Keratinocyte (primary cell): ENCODE measurements at places on chromosomes 7 and 10. TPM values are rescaled to one million over a fixed set of nuclear protein-coding genes. Genes with fewer than 3 reads are reported as not detected.

The ZCWPW1 gene
- 1.4 to 2.0 TPM (median 1.7 TPM) in 3 replicates for polyA plus RNA-seq

The RBM28 gene
- polyA plus RNA-seq: 16.7 to 36.4 TPM (median 30.4 TPM) in 3 replicates

DNA sequence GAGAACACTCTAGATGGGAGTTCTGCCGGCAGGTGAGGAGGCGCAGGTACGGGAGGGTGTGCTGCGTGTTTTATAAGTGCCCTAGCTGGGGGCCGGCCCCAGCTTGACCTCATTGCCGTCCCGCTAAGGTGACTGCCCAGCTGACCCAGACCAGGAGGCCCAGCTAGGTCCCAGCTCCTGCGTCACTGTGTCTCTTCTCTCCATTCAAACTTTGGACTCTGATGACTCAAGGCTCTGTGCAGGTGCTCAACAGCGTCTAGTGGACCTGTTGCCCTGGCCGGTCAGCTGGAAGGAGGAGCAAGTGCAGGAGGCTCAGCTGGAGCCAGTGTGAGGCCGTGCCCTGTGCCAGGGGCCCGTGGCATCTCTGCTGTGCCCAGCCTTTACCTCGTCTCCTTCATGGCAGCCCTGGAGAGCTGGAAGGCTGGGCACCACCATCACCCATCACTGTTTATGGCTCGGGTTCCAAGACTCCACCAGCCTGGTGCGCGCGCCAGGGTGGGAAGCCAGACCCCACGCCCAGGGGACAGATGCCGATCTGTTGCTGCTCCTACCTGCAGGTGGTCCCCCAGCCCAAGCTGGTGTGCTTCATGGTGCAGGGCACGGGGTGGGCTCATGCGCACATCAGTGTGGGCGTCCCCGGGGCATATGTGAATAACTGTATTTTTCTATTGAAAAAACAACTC, 14.6 kb downstream of the LHPP start:
- no peak overlapping the region for H3K27ac ChIP-seq
- no peaks in the 10 kb centered on the region for H3K36me3 ChIP-seq
- no peaks in the 10 kb centered on the region for H3K27me3 ChIP-seq
- DNase-seq: no peak
- H3K4me3 ChIP-seq: no peak overlapping the region

GRCh38 chr10:116888380-116889055, 39.2 kb downstream of the ENO4 start:
- H3K4me3 ChIP-seq: peak overlapping the region; percentile 25
- H3K27me3 ChIP-seq: no peaks in the 10 kb centered on the region
- H3K36me3 ChIP-seq: peaks cover 6% of the 10 kb centered on the region
- H3K4me1 ChIP-seq: peaks cover 19% of the 10 kb centered on the region

GRCh38 chr10:22479419-22479818, 134.1 kb downstream of the SPAG6 start:
- DNase-seq: no peak
- no peaks in the 10 kb centered on the region for H3K36me3 ChIP-seq
- H3K4me1 ChIP-seq: no peaks in the 10 kb centered on the region
- no peak overlapping the region for H3K4me3 ChIP-seq
- H3K27ac ChIP-seq: no peak overlapping the region

DNA sequence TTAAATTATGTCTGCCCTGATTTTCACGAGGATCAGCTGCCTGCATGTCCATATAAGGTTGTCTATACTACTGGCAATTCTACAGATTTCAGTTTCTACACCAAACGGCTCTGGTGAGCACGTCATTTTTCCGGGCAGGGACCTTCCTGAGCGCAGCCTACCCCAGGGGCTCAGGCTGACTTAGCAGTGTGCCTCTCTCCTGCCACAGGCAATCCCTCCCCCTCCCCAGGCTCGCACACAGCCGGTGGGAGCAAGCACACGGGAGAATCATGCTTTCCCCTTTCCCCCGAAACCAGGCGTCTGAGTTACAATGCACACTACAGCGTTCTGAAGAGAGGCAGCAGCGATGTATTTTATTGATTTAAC, 1.7 kb downstream of the KLF6 start:
- peak overlapping the region; percentile 90 for H3K4me3 ChIP-seq
- peaks cover 40% of the 10 kb centered on the region for H3K4me1 ChIP-seq
- H3K36me3 ChIP-seq: peaks cover 57% of the 10 kb centered on the region
- DNase-seq: no peak
- H3K27me3 ChIP-seq: no peaks in the 10 kb centered on the region
- peak overlapping the region; percentile 100 for H3K27ac ChIP-seq

DNA sequence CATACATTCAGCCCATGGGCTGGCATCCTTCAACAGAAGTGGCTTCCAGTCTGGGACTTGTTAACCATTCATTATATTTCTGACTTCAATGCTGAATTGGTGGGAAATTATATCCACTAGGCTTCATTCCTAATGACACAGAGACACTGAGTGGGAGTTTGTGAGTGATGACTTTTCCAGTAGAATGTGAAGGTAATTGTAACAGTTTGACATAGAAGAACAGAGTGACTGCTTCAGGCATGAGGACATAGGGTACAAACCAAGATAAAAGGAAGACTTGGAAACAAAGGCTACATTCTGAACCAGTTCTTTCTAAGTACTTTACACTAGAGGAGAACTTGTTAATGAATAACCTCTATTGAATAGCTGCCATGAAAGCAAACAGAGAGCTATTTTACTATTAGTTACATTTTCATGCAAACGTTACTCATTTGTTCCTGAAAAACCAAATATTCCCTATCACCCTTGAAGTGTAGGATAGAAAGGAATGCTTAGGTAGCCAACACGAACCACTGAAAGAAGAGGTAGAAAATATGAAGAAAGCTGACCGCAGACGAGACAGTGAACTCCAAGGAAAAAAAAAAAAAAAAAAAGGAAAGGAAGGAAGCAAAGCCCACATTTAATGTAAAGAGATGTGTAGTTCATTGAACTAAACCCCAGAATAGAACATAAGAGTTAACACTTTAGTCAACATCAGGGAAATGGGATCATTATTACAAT, 237.0 kb upstream of the SEMA3C start:
- H3K27ac ChIP-seq: no peak overlapping the region
- no peak for DNase-seq
- no peak overlapping the region for H3K4me3 ChIP-seq
- H3K36me3 ChIP-seq: no peaks in the 10 kb centered on the region

The TLX1 gene
- not detected in 3 replicates for polyA plus RNA-seq

The GIMAP1 gene
- not detected in 3 replicates for polyA plus RNA-seq

The GPR37 gene
- polyA plus RNA-seq: 0.28 to 0.91 TPM (median 0.58 TPM) in 3 replicates

DNA sequence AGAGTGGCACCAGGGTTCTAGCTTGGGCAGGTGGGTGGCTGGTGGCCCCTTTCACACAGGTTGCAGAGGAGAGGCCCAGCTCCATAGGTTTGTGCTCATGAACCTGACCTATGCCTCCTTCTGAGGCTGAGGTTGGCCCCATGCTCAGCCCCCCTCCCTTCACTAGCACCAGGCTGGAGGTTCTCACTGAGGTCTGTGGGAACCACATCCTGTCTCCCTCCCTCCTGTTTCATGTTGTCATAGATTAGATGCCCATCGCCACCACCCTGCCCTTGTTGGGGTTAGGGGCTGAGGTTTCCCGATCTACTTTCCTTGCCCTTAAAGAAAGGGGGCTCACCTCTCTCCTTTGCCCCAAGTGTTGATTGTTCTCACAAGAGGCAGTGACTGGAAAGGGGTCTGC, 14.7 kb downstream of the NEUROG3 start:
- H3K4me3 ChIP-seq: no peak overlapping the region
- H3K27ac ChIP-seq: no peak overlapping the region
- no peaks in the 10 kb centered on the region for H3K4me1 ChIP-seq
- no peaks in the 10 kb centered on the region for H3K36me3 ChIP-seq

DNA sequence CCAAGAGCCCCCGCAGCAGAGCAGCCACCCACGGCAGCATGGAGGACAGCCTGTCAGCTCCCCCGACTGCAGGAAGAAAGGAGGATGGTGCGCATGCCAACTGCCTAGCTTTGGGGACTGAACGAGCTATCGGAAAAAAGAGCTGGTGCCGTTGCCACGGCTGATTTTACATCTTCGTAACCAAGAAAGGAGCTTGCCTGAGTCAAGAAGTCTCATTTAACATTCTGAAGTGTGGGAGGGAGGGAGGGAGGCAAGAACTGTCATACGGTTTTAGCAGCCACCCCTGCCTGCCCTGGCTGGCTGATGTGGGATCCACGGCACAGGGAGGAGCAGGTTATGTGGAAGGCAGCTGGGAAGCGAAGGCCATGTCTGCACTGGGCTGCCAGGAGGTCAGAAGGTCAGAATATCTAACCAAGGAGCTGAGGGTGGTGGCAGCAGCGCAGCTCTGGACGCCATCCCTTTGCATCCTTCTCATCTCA, 74.7 kb upstream of the CAMK2B start:
- H3K27ac ChIP-seq: no peak overlapping the region
- no peak overlapping the region for H3K4me3 ChIP-seq
- no peaks in the 10 kb centered on the region for H3K4me1 ChIP-seq
- DNase-seq: no peak
- peaks cover 41% of the 10 kb centered on the region for H3K36me3 ChIP-seq
- H3K27me3 ChIP-seq: no peaks in the 10 kb centered on the region

The SPDYE1 gene
- not detected in 3 replicates for polyA plus RNA-seq

The LOXL4 gene
- polyA plus RNA-seq: 0.01 to 0.03 TPM (median 0.01 TPM) in 3 replicates

DNA sequence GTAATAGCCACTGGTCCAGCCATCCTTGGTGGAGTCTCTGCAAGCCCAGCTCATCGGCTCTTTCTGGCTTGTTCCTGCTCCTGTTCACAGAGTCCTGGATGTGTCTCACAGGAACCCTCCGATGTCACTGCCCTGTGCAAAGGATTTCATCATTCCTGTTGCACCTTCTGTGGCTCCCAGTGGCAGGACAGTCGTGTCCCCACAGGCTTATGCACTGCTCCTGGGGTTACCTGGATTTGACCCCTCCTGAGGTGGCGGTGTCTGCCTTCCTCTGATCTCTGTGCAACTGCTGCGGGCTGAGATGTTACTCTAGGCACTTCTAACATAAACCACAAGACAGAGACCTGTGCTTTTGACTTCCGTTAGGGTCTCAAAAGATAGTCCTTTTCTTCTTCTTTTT, 30.6 kb downstream of the APBB1IP start:
- H3K4me1 ChIP-seq: peaks cover 7% of the 10 kb centered on the region
- H3K27me3 ChIP-seq: no peaks in the 10 kb centered on the region
- H3K27ac ChIP-seq: no peak overlapping the region
- no peak overlapping the region for H3K4me3 ChIP-seq

DNA sequence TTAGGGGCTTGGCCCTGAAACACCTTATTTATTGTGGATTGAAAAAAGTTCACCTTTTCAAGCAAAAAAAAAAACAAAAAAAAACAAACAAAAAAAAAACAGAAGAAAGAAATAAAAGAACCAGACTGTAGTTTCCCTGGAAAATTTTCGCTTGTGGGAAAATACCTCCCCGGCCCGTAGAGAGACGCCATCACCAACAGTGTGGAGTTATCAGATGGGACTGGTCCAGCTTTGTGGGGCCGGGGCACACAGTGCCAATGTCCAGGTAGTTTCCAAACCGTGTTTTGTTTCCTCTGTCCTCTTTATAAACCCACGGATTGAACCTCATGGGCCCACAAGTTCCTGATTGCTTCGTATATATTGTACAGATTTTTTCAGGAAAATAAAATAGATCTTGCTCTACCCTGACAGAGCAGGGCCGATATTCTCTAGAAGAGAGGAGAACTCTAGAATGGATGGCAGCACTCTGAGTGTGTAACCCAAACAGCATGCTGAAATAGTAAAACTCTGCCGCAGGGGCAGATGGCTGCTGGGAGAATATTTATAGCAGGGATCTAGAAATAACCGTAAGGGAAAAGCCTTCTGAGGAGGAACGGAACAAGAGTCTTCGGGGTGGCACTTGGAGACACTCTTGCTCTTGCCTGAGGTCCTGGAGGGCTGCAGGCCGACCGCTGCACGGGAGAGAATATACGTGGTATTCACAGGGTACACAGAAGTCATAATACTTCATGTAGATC, 241.0 kb downstream of the FRMD4A start:
- H3K27ac ChIP-seq: no peak overlapping the region
- H3K27me3 ChIP-seq: no peaks in the 10 kb centered on the region
- H3K4me1 ChIP-seq: peaks cover 1% of the 10 kb centered on the region
- no peak overlapping the region for H3K4me3 ChIP-seq
- DNase-seq: no peak

GRCh38 chr10:34186745-34187144, 628.4 kb downstream of the PARD3 start:
- H3K36me3 ChIP-seq: no peaks in the 10 kb centered on the region
- no peak overlapping the region for H3K4me3 ChIP-seq
- peaks cover 3% of the 10 kb centered on the region for H3K4me1 ChIP-seq

DNA sequence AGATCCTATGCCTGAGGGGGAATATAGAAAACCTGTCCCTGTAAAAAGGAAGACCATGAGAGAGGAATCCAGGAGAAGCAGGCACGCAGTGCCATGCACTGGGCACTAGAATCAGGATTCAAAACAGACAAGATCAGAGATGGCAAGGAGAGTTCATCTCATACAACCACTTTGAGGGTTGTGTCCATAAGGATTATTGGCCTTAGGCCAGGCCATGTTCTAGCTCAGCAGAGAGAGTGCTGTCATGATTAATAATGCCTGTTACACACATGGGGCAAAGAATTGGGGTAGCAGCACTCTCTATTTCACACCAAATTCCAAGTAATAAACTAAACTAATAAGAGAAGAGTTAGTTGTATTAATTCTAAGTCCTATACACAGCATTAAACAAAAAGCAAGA, 29.1 kb downstream of the EZH2 start:
- no peak overlapping the region for H3K4me3 ChIP-seq
- H3K27me3 ChIP-seq: no peaks in the 10 kb centered on the region
- no peaks in the 10 kb centered on the region for H3K4me1 ChIP-seq
- no peaks in the 10 kb centered on the region for H3K36me3 ChIP-seq
- no peak overlapping the region for H3K27ac ChIP-seq

The PDE6C gene
- not detected in 3 replicates for polyA plus RNA-seq
